ENCODE measurements at places on chromosomes 12 and 14. TPM values are rescaled to one million over a fixed set of nuclear protein-coding genes. Genes with fewer than 3 reads are reported as not detected.

TMTC1 gene
- 13.1 TPM for total RNA-seq

- peak overlapping the region; percentile 87 for H3K4me3 ChIP-seq
- peaks cover 36% of the 10 kb centered on the region for H3K4me1 ChIP-seq
- H3K36me3 ChIP-seq, result peaks cover 3% of the 10 kb centered on the region
- no peaks in the 10 kb centered on the region for H3K27me3 ChIP-seq
- H3K27ac ChIP-seq, result peak overlapping the region; percentile 57
Observed at GRCh38 chr14:102510616-102511520, 1.3 kb upstream of the ANKRD9 start.

- H3K27me3 ChIP-seq, result no peaks in the 10 kb centered on the region
- no peak overlapping the region for H3K27ac ChIP-seq
- H3K4me3 ChIP-seq, result no peak overlapping the region
- no peaks in the 10 kb centered on the region for H3K4me1 ChIP-seq
Observed at GRCh38 chr12:20547816-20548575, 147.1 kb upstream of the SLCO1C1 start.

OVCH1 gene
- 0.16 TPM for total RNA-seq

TPPP2 gene
- total RNA-seq, result not detected

CLEC2A gene
- not detected for total RNA-seq

- DNase-seq, result no peak
- no peak overlapping the region for H3K27ac ChIP-seq
- H3K36me3 ChIP-seq, result no peaks in the 10 kb centered on the region
- no peak overlapping the region for H3K4me3 ChIP-seq
Observed at GRCh38 chr12:83538361-83538965, 851.8 kb downstream of the TMTC2 start.

GRCh38 chr14:89586258-89587135 is 169.5 kb upstream of the FOXN3 start:
- peaks cover 15% of the 10 kb centered on the region for H3K36me3 ChIP-seq
- no peak for DNase-seq
- no peak overlapping the region for H3K4me3 ChIP-seq
- H3K27me3 ChIP-seq, result no peaks in the 10 kb centered on the region
- H3K4me1 ChIP-seq, result no peaks in the 10 kb centered on the region
- no peak overlapping the region for H3K27ac ChIP-seq

- H3K27me3 ChIP-seq, result no peaks in the 10 kb centered on the region
- no peak for DNase-seq
- H3K36me3 ChIP-seq, result peaks cover 11% of the 10 kb centered on the region
- peak overlapping the region; percentile 75 for H3K27ac ChIP-seq
- H3K4me1 ChIP-seq, result no peaks in the 10 kb centered on the region
Observed at GRCh38 chr12:45184147-45184963, 31.5 kb upstream of the ANO6 start.

DNA sequence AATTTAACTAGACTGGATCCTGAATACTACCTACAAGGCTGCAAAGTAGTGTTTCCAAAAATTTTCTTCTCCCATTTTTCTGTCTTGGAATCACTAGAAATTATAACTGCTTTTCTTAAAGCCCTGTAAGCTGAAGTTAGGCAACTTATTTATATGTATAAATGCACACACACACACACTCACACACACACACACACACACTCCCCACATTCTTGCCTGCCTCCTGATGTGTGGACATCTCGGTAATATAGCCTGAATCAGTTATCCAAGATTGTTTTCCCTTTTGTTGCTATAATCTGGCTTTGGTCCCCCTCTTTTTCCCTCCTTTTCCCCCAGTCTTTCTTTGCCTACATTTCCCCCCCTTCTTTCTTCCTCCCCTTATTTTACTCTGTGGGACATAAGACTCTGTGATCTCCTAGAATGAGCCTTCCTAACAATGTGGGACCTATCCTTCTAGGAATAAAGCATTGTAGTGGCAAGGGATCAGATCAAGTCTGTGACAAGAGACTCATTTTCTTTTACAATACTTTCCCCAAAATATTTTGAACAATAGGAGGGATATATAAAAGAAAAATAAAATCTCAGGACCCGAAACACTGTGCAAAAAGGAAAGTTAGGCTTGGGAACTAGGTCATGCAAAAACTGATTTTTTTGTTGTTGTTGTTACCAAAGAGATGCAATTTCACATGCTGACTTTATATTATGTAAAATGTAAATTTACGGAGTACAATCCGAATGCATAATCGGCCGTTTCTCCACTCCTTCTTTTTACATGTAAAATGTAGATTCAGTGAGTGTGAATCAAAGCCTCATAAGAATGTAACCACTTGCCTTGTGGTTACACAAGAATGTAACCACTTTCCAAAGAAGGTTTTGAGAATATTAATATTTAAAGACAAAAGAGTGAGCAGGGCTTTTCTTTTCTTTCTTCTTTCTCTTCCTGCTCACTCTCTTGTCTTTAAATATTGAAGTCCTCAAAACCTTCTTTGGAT is 26.3 kb upstream of the CD69 start:
- no peak overlapping the region for H3K27ac ChIP-seq
- no peak for DNase-seq
- H3K4me3 ChIP-seq, result no peak overlapping the region
- no peaks in the 10 kb centered on the region for H3K27me3 ChIP-seq
- no peaks in the 10 kb centered on the region for H3K4me1 ChIP-seq

- H3K36me3 ChIP-seq, result no peaks in the 10 kb centered on the region
- no peak overlapping the region for H3K27ac ChIP-seq
- no peak for DNase-seq
- H3K27me3 ChIP-seq, result no peaks in the 10 kb centered on the region
Observed at GRCh38 chr12:19550626-19551025, 111.3 kb downstream of the AEBP2 start.

- peak; percentile 2 for DNase-seq
- H3K27me3 ChIP-seq, result peaks cover 10% of the 10 kb centered on the region
- H3K4me3 ChIP-seq, result peak overlapping the region; percentile 84
- peaks cover 24% of the 10 kb centered on the region for H3K4me1 ChIP-seq
- peak overlapping the region; percentile 92 for H3K27ac ChIP-seq
Observed at GRCh38 chr14:50397390-50398188, 908 bp upstream of the CDKL1 start.

GLT8D2 gene
- 1.9 TPM for total RNA-seq
